Activated gamma-delta T cell treated with Interleukin-2 at 50 U/mL for 16 hours (primary cell): ENCODE measurements at places on chromosomes 5 and 9.

- no peak for DNase-seq
These were observed 68.4 kb downstream of the ANKRD33B start for GRCh38 chr5:10632110-10632761.

DNA sequence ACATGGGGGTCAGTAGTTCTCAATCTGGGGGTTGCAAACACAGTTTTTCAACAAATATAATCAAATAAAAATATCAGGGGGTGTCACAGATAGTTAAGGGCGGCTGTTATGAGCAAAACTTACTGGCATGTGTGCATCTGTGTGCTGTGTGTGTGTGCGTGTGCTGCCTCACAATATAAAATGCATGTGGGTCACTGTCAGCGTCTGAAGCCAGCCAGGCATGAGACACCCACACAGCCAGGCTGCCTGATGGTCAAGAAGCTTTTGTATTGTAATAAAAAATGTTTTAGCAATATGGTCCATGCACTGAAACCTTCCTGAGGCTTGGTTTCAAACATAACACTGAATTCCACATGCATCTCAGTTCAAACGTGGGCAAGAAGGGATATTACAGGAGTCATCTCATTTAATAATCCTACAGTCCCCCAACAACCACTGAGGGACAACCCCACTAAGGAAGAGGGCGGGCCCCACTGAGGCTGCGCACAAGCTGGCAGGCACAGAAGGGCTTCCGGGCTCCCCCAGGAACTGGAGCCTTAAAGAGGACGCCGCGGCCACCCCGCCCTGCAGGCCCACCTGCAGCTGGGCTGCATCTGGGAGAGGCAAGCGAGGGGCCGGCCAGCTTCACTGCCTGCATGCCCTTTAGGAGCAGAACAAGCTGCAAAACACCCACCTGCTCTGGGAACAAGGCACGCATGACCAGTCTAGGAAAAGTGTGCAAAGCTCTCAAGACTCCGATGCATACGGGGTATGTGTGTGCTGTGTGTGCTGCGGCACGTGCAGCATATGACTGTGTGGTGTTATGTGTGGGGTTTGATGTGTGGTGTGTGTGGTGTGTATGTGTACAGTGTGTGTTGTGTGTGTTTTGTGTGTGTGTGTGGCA is 14.1 kb downstream of the SEMA4D start:
- peak; percentile 74 for DNase-seq

GRCh38 chr9:96874947-96875460 is 20.7 kb upstream of the ZNF782 start:
- peak; percentile 40 for DNase-seq

DNA sequence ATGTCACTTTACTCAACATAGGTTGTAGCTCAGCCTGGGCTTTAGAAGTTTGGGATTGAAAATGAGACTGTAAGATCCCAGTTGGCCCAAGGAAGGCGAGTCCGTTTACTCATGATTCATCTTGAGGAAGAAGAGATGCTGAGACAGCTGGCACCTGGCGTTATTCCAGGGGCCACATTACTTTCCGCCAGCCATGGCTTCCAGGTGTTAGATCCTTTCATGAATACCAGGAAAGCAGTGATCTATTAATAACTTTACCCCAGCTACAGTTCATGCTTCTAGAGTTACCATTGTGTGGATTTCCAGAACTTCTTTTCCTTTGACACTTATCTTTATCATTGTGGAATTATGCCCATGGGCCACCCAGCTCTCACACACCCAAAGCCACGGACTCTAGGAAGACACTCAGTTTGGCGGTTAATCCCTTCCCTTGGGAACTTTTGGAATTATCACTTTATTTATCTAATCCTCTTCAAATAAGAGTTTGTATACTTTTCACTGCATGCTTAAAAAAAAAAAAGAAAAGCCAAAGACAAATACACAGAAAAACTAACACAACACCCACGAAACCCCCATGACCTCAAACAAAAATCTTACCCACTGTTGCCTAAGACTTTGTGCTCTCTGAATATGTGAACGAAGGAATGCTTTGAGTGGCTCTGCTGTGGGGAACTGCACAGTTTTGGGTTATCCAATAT is 26.9 kb downstream of the RAI14 start:
- DNase-seq: no peak

DNA sequence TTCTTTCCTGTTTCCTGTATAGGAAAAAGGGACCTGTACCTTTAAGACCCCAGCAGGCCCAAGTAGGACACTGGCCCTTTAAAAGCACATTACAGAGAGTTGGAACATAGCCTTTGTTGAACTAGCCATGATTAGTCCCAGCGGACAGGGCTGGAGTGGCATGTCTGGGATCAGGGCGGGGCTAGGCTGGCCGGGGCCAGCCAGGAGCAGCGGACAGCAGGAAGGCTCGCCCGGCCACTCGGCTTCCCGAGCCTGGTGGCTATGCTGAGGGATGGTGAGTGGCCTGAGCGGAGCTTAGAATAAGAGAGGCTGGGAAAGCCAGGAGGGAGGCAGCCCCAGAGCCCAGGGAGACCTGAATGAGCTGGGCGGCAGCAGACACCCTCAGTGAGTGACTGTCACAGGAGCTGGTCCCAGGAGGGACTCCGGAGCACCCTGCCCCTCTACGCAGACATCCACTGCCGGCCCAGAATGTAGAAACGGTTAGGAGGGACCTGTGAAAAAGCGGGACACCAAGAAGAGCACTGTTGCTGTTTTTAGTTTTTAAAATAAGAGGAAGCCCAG is 92.1 kb downstream of the DAB2IP start:
- DNase-seq: no peak

DNA sequence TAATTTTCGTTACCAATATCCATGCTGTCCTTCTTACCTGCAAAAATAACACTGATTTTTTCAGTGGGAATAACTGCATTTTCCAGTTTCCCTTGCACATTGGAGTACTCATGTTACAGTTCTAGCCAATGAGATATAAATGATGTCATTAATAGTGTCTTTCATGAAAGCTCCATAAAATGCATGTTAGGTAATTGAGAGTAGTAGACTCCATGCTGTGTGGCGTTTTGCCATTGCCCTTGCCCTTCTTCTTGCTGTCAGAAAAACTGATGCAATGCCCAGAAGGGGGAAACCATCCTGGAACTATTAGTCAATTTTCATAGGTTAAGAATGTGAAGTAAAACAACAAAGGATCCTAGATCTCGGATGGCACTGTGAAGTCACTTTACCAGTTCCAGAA is 1765.3 kb downstream of the EFNA5 start:
- no peak for DNase-seq

GRCh38 chr9:103530934-103531333 is 535.8 kb downstream of the CYLC2 start:
- no peak for DNase-seq

DNA sequence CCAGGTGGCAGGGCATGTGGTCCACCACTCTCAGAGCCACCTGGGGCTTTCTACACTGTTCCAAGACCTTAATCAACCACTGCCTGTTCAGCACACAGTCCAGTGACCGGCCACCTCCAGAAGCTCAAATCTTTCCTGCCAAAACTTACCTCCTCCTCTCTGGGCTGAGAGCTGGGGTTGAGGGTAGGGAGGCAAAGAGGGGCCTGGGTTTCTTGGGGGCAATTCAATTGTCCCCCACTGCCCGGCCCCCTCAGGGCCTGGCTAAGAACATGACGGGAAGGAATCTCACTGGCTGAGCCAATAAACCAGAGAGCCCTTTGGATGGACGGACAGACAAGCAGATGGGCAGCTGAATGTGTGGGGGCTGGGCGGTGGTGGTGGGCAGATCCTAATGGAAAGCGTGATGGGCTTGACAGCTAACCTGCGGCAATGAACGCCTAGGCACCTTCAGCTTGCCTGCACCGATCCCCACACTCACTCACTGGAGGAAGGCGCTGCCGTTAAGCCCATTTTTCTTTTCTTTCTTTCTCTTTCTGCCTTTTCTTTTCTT is 5.4 kb downstream of the NR5A1 start:
- no peak for DNase-seq

DNA sequence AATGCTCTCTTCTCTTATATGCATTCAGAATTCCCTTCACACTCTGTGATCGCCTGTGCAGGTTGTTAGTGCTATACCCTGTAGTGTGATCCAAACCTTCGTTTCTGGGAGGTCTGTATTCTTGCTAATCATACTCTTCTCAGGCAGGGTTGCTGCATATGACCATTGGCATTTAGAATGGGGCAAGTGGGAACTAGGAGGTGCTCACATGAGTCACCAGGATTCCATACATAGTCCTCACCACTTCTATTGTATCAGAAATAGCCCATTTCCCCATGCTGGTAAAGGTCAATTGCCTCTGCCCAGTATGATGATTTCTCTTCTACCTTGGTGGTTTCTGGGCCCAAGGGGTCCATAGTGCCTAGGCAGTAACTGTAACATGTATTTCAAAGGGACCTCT is 443.5 kb upstream of the CDH6 start:
- no peak for DNase-seq

DNA sequence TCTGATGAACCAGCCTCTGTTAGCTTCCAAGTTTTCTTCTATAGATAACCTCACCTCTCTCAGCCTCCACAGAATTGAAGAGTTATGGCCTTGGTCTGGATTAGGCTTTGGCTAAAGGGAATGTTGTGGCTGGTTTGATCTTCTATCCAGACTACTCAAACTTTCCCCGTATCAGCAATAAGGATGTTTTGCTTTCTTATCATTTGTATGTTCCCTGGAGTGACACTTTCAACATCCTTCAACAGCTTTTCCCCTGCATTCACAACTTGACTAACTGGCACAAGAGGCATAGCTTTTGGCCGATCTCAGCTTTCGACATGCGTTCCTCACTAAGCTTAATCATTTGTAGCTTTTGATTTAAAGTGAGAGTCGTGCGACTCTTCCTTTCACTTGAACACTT is 28.1 kb upstream of the GNE start:
- DNase-seq: no peak

- DNase-seq: peak; percentile 84
These were observed 18.1 kb downstream of the TCF7 start for GRCh38 chr5:134132372-134133187.

- DNase-seq: no peak
These were observed 23.1 kb downstream of the SPTAN1 start for GRCh38 chr9:128575469-128575868.

DNA sequence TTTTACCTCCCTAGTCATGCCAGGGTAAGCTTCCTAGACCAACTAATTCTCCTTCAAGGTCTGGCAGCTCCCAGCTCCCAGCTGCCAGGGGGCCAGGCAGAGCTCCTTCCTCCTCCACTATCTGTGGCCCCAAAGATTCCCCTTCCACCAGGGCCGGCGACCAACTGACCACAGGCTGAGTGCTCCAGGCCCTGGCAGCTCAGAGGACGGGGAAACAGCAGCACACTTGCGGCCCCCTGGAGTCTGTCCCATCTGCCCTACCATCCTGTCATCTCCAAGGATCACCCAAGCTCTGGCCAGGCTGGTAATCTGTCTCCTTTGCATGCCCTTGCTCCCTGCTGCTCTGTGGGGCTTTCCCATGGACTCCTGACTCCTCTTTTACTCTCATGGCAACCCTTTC is 31.2 kb upstream of the BASP1 start:
- DNase-seq: no peak

GRCh38 chr5:1381370-1382247 is 36.7 kb upstream of the CLPTM1L start:
- DNase-seq: no peak

DNA sequence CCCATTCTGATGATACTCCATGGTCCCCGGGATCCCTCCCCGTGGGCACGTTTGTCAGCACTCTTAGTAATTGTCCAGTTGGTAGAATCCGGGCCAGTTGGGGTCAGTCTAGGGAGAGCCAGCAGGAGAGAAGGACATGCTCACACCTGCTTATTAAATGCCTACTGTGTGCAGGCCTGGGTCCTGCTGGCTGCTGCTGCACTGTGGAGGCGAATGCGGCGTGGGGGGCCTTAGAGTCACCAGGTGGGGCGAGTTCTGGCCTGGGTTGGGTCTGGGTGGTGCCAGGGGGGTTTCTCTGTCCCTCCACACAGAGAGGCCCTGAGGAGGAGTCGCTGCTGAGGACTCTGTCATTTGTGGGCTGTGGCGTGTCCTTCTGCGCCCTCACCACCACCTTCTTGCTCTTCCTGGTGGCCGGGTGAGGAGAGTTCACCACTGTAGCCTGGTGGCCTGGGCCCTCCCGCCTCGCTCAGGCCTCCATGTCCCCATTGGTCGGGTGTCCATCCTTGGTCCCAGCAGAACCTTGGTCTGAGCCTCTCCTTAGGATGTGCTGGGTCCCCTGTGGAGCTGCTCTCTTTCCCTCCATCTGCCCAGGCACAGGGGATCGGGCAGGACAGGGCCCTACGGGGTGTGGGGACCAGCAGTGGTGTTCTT is 17.3 kb downstream of the ADGRD2 start:
- no peak for DNase-seq
